ENCODE measurements at places on chromosomes 11 and 22. TPM values are rescaled to one million over a fixed set of nuclear protein-coding genes. Genes with fewer than 3 reads are reported as not detected.

The CCDC15 gene
- total RNA-seq, result 7.6 TPM

The NEFH gene
- total RNA-seq, result not detected

The TRPM5 gene
- total RNA-seq, result not detected

DNA sequence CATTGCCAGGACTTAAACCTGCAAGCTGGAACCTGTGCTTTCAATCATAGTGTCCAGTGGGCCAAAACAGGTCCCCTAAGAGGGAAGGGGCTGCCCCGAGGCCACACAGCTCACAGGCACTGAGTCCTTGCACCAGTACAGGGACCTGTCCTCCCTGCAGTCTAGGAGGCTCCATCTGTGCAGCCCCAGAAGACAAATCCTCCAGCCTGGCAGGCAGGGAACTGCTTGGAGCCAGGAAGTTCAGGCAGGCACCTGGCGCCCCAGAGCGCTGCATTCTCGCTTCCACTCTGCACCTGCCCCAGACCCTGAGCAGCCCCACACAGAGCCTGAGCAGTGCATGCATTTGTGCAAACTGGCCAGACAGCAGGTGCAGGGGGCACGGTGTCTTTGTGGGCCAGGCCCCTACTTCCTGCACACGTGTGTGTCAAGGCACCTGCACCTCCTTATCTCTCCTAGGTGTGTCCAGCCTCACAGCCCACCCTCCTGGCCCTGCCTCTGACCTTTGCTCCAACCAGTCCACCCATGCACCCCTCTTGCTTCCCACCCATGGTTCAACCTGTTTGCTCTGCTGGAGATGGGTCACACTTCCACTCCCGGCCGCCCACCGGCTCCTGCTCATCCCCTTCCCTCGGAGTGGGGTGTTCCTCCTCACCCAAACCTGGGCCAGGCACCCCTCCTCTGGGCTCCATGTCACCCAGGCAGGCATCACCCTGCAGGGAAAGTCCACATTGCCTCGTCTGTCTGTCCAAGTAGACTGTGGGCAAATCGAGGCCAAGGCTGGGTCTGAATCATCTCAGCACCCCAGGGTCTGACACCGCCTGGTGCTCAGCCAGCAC, 19.0 kb downstream of the LINC01488 start:
- DNase-seq, result peak; percentile 30

DNA sequence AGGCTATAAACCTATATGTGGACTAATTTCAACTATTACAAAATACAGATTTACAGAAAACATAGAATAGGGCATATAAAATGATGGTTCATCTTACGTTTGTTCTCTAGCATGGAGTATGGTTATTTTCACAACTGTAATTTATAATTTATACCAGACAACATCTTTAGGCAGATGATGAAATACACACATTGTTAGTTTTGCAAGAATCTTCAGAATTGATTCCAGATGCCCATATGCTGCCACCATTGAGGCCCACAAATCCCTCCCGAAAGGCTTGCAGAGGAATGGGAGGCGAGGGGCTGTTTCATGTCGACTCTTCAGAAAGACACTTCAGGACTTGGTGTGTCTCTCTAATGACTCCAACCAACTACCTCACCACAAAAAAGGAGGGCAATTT, 6.2 kb downstream of the PTPN5 start:
- no peak for DNase-seq

GRCh38 chr11:11909727-11910126, 68.0 kb downstream of the USP47 start:
- DNase-seq, result peak; percentile 65

- no peak for DNase-seq
These were observed 13.4 kb downstream of the NADSYN1 start for GRCh38 chr11:71466358-71466757.

DNA sequence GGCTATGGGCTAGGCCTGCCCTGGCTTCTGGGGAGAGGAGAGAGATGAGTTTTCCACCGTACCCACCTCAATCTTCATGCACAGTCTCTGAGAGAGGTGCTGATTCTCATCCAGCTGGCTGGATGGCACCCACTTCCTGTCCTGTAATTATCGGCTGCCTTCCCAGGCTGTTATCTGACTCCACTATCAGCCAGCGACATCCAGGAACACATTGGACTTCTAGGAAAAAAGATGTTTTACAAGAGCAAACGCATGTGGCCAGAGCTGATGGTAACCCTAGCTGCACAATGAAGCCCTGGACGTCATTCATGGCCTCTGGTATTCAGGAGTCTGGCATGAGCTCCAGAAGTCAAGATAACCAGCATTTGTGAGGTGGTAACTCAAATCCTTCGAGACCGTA, 137.4 kb downstream of the EHF start:
- peak; percentile 59 for DNase-seq

GRCh38 chr11:15897211-15897960, 459.0 kb downstream of the SOX6 start:
- DNase-seq, result peak; percentile 55

DNA sequence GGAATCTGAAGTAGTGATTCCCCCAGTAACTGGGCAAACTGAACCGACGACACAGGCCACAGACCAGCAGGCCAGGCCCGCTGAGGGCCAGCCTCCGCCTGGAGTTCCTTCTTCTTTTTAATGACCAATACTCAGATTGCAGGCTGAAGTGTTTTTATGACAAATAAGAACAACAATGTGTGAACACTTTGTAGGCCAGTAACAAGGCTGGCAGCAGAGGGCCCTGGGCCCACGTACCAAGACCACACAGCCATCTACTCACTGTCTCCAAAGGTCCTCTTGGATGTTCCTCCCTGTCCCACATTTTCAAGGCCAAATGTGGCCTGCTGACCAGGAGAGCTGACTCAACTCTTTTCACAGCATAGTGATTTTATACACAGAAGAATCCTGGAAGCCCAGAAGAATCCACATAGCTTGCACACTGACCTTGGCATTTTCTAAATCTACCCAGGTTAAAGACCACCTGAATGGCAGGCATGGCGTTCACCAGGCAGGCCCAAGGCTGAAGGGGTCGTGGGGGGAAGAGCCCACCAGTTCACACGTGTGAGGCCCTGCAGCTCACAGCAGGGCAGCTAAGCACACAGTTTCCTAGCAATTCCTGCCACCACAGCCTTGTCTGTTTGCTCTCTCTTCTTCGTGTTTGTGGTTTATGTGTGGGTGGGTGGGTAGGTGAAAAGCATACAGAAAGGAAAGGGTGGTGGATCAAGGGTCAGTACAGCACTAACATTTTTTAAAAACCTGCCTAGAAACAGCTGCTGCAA, 13.3 kb downstream of the SMCO4 start:
- DNase-seq, result no peak

GRCh38 chr11:31940371-31941037, 129.4 kb upstream of the PAX6 start:
- peak; percentile 89 for DNase-seq

DNA sequence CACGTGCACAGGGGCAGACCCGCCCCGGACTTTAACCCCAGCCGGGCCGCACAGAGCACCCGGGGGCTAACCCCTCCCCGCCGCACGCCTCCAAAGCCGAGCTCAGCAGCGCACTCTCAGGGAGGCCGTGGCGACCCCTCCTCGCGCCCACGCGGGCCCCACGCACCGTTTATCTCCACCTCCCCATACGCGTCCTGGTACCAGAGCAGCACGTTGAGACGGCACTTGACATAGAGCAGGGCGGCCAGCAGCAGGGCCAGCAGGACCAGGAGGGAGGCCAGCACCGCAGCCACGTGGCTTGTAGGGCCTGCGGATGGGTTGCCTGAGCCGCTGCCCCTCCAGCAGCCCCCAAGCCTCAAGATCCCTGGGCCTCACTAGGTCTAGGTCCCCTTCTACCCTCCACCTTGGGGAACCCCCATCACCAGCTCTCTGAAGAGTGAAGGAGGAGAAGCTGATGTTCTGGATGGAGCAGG, 7.1 kb downstream of the SIGIRR start:
- no peak for DNase-seq

DNA sequence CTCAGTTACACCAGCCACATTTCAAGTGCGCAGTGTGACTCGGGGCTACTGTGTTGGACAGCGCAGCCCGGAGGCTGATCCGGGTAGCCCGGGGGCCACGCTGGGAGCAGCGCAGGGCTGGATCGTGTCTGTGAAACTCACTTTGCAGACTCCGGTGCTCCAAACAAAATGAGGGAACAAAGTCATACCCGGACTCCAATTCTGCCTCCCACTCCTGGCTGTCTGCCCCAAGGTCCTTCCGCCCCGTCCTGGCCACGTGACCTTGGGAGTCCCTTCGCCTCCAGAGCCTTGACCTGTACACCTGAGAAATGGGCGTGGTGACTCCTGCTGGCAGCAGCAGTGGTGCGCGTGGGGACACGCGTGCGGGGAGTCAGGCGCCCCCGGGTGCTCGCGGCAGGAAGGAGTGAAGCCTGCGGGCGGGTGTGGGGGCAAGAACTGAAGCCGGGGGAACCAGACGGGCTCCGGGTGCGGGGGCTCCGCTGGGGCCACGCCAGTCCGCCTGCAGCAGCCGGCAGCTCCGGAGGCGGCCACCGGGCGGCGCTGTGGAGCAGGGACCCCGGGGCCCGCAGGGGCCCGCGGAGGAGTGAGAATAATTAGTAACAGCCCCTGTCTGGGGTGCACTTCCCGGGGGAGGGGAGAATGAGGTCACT, 42.4 kb downstream of the KCNJ4 start:
- no peak for DNase-seq

GRCh38 chr11:105236664-105237063, 97.1 kb upstream of the CARD18 start:
- DNase-seq, result peak; percentile 76

GRCh38 chr11:113681711-113682413, 24.2 kb downstream of the TMPRSS5 start:
- DNase-seq, result peak; percentile 84

Data from M059J (cell line).